ENCODE measurements at places on chromosomes 1 and 21.

DNA sequence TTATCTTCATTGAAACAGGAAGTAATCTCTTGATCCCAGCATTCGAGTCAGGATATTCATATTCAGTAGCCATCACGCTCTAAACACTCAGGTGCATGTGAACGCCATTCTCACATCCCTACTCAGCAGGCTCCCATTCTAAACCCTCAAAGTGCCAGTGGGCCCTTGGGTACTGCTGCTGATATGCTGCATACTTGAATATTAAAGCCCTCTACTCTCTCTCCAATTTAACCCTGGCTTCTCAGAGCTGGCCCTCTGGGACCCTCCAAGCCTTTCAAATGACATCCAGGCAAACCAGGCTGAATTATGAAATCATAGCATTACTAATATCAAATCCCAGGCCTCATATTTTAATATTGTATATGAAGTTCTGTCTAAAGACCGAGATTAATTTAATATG is 468.2 kb downstream of the NUF2 start:
- DNase-seq: no peak

DNA sequence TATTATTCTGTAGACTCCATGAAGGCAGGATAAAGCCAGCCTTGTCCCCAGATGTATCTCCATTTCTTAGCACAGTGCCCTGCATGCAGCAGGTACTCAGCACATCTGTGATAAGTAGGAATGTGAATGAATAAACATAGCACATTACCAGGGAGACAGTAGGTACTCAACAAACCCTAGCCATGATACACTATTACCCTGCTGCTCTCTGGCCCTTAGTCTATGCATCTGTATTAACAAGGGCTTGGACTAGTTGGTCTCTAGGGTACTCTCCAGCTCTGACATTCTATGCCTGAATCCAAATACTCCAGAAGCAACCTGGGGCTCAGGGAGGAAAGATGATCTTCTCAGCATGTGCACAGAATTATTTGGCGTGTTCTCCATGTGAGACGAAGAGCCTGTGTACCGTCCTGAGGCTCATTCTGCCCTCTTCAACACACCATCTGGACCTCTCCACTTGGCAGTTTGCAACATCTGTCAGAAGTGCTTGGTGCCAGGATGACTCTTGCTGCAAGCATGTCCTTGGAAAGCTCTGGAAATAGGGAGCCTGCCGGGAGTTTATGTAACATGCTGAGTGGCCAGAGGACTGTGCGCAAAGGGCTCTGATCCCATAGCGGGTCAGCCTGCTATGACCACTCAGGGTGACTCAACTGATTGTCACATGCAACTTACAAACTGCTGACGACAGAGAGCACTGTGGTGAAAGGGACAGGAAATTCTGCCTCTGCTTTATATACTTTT is 228.2 kb upstream of the USP24 start:
- no peak for DNase-seq

- no peak for DNase-seq
These were observed 2.2 kb upstream of the SPRR4 start for GRCh38 chr1:152968248-152968647.

DNA sequence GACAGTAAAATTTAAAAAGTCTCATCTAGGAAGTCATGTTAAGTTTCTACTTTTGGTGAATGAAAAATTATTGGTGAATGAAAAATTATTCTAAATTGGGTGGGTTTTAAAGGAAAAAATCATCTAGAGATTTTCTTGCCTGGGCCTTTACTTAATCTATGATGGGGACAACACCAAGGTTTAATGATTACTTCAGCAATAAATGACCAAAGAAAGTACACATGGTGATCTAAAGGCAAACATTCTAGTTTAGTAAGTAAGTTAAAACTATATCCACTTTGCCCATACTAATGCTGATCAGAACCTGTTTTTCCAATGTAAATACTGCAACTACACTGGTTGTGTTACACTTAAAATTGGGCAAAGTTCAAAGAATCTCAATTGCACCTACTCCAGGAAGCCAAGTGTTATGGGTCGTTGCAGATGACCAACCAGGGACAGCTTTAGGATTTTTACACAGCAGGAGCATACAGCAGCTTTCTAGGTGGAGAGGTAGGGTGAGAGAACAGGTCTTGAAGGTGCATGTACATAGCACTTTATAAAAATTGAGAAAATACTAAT is 14.6 kb upstream of the RPL5 start:
- DNase-seq: no peak

- DNase-seq: no peak
These were observed 24.3 kb downstream of the CAMK1G start for GRCh38 chr1:209607795-209608178.

GRCh38 chr1:29259802-29260441 is 23.6 kb downstream of the PTPRU start:
- peak; percentile 48 for DNase-seq

GRCh38 chr1:93353286-93353685 is 7.6 kb downstream of the DR1 start:
- no peak for DNase-seq

- peak; percentile 7 for DNase-seq
These were observed 5.3 kb upstream of the MROH9 start for GRCh38 chr1:170929835-170930554.

DNA sequence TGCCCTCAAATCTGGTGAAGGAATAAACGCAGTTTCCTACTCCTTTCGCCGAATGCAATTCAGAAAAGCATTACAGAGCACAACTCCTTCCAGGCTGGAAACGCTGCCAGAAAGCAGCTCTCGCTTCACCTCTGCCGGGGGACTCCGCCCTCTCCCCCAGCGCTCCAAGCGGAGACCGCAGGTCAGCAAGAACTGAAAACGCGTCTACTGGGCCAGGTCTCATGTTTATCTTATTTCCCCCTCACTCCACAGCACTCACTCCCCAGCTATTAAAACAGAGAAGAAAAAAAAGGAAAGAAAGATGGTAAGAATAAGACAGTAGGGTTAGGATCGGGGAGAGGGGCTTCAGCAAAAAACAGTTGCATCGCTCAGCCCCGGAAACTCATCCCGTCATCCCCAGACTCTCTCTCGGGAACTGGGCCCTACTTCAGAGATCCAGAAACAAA is 833 bp upstream of the RCOR3 start:
- peak; percentile 84 for DNase-seq

- DNase-seq: no peak
These were observed 130.0 kb downstream of the LIPI start for GRCh38 chr21:14080764-14081096.

DNA sequence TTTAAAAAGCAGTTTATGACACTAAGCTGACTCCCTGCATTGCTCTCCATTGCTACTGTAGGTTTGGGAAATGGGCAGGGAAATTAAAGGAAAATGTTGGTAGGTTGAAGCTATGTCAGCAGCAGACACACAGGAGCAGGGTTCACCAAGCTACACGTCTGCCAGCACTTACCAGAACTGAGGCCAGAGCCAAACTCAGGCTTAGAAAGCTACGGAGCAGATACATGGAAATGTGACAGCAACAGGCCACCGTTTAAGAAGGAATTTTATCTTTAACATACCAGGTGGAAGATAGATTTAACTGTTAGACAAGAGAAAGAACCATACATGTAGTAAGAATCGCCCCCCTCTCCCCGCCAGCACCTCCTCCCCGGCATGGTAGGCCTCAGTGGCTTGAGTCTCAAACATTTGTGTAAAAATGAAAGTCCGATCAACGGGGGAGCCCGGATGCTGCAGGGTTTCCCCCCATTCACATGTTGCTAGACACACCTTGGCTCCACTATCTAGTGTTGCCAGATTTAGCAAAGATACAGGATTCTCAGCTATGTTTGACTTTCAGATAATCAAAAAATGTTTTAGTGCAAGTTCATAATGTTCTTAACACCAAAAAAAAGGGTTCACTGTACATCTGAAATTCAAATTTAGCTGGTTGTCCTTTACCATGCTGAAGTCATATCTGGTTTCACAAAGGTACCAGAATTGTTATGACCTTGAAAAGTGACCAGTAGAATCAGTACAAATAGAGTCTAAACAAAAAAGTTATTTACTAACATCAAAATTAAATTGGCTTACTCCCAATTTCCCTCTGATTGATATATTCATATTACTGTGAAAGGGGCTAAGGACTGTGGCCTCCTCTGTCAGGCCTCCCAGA is 6.7 kb downstream of the OR2T11 start:
- DNase-seq: no peak

GRCh38 chr1:150780510-150780909 is 14.9 kb upstream of the CTSS start:
- DNase-seq: no peak

DNA sequence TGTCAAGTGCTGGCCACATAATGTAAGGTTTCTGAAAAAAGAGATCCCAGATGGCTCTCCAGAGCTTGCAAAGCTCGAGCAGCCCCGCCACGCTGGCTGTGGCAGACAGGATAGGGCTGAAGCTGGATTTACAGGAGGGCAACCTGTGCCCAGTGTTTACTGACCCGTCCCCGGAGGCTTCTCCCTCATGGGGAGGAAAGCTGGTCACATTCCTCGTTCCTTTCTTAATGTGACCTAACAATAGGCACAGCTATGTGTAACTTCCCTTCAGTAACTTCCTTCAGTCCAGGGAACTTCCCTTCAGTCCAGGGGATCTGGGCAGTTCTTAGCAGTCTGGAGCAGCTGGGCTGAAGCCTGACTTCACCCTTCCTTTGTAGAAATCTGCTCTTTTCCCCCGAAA is 7.7 kb downstream of the SLFNL1 start:
- no peak for DNase-seq

DNA sequence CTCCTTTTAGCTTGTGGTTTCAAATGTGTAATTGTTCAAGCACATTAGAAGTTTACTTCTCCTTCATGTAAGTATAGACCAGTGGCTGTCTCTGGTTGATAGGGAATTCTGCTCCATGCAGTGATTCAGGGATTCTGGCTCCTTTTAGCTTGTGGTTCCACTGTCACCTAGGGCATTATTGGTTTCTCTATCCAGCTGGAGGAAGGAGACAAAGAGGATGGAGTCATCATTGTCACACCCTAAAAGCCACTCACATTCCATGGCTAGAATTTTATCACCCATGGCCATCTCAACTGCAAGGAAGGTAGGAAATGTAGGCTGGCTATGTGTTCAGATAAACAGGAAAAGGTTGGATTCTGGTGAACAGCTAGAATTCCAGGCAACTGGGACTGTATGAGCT is 131.2 kb downstream of the URB2 start:
- DNase-seq: no peak

- no peak for DNase-seq
These were observed 109.6 kb upstream of the ZNF678 start for GRCh38 chr1:227453631-227454355.

- DNase-seq: peak; percentile 71
These were observed 1.3 kb downstream of the SMG5 start for GRCh38 chr1:156281281-156281680.
